Activated B cell treated with CpG ODN at 0.5 μM for 24 hours (primary cell): ENCODE measurements at places on chromosomes 2 and 18.

GRCh38 chr18:8876887-8877286, 171.5 kb downstream of the MTCL1 start:
- DNase-seq = no peak

GRCh38 chr2:138720035-138720838, 60.0 kb downstream of the NXPH2 start:
- DNase-seq = no peak

GRCh38 chr2:200330351-200331060, 24.0 kb downstream of the SPATS2L start:
- DNase-seq = no peak

DNA sequence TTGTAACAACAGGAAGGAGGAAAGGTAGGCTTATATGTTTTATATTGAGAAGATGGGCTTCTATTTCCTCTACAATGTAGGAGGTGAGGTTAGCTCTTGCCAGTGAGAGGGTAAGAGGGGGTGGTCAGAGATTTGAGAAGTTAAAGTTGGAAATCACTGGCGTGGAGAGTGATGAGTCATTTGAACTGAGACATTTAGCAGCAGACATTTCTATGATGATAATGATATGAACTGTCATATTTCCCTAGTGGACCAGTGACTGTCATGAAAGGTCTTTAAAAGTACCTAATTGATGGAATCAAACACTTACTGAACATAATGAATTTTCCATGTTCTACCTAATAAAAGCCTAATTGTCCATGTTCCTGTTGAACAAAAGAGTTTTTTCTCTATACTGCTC, 126.1 kb downstream of the FAM161A start:
- no peak for DNase-seq

DNA sequence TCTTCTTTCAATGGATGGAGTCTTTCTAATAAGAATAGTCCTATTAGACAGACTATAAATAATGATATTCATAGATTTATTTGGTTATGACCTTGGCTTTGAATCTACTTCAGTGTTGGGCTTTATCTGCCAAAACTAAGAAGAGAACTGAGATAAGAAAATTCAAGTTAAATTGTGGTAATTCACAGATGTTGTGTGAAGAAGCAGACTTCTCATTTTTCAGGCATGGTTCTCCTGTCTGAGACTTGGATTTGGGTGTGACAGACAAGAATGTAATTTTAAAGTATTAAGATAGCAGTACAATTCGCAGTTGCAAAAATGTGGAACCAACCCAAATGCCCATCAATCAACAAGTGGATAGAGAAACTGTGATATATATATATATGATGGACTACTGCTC, 124.7 kb downstream of the QPCT start:
- DNase-seq = no peak

GRCh38 chr18:25815659-25816058, 274.8 kb downstream of the SS18 start:
- no peak for DNase-seq

DNA sequence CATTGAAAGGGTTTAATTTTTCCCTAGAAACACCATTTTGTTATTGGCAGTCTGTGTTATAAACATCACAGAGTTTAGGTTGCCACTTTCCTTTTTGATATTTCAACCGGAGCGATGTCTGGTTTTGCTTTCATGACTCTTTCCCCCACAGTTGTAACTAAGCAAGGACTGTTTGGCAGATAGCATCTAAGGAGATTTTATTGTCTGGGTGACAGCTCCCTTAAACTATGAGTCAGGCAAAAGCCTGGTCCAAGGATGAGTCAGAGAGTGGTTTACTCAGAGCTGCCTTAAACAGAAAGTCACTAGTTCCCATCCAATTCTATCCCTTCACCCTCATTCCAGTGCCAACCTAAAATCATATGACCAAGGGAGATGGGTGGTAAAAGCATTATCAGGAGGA, 341.6 kb upstream of the VWC2L start:
- DNase-seq = no peak

- no peak for DNase-seq
Observed at GRCh38 chr2:99472600-99472960, 17.2 kb downstream of the REV1 start.

DNA sequence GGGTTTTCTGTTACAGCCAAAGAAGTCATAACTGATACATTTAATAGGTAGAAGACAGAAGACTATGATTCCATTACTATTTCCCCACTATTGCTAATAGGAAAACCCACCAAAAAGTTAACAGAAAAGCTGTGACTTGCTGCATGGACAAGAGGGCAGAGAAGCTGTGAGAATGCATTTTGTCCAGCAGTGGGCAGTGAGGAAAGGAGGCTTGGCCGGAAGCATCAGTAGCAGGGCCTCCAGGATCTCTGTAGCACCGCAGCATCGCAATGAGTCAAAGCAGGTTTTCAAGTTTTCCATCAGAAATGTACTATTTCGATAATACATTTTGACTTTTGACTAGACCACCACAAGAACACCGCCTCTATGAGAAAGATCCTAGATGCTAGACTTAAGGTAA, 24.9 kb downstream of the MYO5B start:
- DNase-seq = no peak

DNA sequence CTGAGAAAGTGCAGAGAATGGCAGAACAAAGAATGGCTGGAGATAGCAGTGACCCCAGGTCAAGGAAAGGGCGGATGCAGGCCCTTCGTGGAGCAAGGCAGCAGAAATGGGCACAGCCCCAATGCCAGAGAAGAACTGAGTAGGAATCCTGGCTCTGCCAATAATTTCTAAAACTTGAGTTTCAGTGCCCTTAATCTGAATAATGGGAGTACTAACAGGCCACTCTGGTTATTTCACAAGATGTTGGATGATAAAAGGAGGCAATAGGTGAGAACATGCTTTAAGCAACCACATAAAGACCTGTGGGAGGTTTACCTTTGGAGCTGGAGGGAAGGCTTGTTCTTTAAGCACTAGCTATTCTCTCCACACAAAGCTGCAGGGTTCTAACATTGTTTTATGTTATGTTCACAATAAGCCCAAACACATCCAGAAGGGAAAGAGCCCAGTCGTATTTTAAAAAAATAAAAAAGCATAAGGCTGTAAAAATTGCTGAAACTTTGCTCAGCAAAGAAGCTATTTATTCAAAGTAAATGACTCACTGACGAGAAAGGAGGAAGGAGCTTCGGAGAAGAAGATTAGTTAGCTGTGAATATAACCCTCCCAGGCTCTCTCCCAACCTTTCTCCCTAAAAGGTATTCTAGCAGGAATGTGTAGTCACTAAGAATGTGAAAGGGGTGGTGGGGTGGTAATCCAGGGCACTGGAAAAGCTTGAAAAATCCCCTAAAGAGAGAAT, 470.2 kb downstream of the TXNL1 start:
- DNase-seq = no peak

GRCh38 chr2:11784747-11785610, 38.5 kb downstream of the LPIN1 start:
- DNase-seq = peak; percentile 54

DNA sequence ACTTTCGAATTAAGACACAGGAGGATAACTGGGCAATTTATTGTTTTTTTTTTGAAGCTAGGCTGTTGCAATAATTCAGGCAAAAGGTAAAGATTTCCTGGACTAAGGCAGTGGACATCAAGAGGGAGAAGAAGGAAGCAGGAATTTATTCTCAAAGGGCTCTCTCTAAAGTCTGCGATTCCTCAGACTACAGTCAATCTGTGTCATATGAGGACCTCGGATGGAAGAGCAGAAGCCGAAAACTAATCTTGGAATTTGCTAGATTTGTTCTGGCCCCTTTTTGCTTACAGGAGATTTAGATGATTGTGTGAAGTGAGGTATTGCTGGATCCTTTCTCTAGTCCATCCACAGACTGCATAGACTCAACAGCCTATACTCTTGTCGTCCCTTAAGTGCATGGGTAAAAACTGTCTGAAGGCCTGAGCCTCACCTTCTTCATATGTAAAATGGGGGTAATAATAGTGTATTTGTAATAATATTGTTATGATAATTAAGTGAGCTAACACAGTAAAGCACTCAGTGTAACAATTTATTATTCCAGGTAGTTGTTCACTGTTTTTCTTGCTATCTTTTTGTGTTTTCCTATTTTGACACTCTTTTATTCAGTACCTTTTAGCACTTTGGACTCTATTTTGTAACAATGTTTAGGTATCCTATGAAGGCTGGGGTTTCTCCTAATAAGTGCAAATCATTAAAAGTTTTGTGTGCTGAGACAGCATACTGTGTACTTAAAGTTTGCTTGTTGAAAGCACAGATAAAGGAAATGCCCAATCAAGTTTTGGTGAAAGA, 54.2 kb upstream of the NT5C1B start:
- no peak for DNase-seq

DNA sequence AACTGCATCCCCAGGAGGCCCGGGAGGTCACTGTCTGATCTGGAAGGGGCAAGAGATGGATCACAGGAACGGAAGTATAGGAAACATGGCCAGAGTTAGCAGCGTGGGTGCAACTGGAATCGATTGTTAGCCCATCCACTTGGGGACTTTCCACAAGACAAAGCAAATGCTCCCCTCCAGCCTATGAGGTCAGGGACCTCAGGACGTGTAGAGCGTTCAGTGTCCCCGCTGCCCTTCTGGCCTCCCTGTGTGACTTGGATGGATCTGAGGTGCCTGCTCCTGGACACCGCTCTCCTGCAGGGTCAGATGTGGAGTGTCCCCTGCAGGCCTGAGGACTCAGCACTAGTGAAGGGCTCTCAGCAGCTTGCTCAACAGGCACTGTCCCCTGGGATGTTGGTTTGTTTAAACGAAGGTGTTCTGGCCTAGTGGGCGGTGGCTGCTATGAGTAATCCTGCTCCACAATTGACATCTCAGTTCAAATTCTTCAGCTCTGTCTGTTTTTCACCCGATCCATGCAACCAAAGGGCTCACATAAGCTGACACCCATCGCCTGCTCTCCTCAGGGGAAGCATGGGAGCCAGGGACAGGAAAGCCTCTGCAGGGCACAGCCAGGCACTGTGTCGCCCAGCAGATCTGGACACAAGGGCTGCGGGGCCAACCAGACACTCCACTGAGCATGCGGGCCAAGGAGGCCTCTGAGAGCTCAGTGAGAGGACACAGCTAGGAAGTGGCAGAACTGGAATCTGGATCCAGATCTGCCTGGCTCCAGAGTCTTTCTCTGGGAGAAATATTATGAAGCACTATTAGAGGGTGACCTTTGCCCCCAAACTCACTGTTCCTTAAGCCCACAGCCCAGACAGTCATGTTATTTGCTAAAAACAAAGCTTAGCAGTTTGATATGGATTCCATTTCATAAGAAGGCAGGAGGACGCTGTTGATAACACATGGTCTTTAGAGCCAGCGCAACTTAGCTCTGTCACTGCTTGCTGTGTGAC, 78.5 kb downstream of the RHOB start:
- peak; percentile 40 for DNase-seq

GRCh38 chr18:58223717-58224424, 179.8 kb downstream of the NEDD4L start:
- no peak for DNase-seq

GRCh38 chr18:463827-464541, 36.5 kb downstream of the COLEC12 start:
- no peak for DNase-seq

DNA sequence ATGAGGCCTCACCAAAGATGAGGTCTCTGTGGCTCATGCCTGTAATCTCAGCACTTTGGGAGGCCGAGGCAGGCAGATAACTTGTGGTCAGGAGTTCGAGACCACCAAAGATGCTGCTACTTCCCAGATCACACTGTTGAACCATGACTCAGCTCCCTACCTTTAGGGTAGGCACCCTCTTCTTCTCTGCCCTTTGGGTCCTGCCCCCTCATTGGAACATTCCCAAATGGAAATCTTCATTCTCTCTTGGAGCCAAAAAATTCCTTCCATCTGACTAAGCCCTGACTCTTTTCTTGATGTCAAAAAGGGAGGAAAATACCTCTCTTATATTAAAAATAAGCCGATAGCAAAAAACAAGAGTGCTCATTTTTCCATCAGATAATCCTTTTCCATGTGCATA, 183.5 kb downstream of the PAX3 start:
- DNase-seq = no peak

- DNase-seq = no peak
Observed at GRCh38 chr2:19732255-19732654, 169.5 kb downstream of the TTC32 start.

- DNase-seq = no peak
Observed at GRCh38 chr2:182300608-182301007, 126.2 kb downstream of the PDE1A start.
